DMS79 treated with DMSO at 0.1 percent for 48 hours (cell line): ENCODE measurements at places on chromosomes 1 and 21.
A peak's percentile ranks its signal among the peaks of the same experiment; 100 is the strongest.

DNA sequence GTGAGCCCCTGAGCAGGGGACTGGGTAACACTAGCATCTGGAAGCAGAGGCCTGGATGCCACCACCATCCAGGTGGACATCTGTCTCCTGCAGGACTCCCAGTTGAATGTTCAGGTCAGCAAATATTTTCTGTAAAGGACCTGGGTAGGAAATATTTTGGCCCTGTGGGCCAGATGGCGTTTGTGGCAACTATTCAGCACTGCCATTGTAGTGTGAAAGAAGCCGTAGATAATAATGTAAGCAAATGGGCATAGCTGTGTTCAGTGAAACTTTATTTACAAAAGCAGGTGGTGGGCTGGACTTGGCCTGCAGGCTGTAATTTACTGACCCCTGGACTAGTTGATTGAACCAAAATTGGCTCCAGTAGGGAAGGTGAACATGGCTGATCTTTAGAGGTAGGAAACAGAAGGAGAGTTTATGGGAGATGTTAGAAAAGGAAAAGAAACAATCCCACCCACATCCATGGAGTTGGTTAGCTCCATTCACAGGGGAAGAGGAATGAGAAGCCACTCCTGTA lies 20.0 kb upstream of the CD101 start:
- no peak for DNase-seq

DNA sequence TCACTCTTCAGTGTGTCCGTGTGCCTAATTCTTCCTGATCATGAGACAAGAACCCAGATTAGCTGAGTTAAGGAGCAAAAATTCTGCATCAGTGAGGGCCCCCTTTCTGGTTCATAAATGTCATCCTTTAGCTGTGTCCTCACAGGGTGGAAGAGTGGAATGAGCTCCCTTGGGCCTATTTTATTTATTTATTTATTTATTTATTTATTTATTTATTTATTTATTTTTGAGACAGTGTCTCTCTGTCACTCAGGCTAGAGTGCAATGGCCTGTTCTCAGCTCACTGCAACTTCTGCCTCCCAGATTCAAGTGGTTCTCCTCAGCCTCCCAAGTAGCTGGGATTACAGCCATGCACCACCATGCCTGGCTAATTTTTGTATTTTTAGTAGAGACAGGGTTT lies 131.7 kb downstream of the PATJ start:
- DNase-seq, result no peak

GRCh38 chr1:16175610-16176553 lies 20.0 kb upstream of the EPHA2 start:
- peak; percentile 70 for DNase-seq

DNA sequence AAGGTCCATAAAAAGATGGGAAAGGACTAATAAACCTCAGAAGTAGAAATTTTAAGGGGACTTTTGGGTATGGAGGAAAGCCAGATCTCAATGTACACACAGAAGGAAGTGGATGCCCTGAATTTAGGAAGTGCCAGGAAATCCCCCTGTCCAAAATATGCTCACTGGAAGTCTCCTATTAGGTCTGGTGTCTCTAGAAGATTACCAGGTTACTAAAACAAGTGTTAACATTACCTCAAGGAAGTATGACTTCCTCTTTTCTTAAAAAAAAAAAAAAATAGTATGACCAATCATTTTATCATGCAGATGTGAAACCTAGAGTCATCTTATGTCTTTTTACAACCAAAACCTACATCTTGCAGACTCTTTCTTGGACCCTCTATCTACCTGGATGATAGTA lies 30.7 kb downstream of the CD58 start:
- DNase-seq, result no peak

GRCh38 chr1:160860840-160861505 lies 1.7 kb downstream of the CD244 start:
- DNase-seq, result no peak

DNA sequence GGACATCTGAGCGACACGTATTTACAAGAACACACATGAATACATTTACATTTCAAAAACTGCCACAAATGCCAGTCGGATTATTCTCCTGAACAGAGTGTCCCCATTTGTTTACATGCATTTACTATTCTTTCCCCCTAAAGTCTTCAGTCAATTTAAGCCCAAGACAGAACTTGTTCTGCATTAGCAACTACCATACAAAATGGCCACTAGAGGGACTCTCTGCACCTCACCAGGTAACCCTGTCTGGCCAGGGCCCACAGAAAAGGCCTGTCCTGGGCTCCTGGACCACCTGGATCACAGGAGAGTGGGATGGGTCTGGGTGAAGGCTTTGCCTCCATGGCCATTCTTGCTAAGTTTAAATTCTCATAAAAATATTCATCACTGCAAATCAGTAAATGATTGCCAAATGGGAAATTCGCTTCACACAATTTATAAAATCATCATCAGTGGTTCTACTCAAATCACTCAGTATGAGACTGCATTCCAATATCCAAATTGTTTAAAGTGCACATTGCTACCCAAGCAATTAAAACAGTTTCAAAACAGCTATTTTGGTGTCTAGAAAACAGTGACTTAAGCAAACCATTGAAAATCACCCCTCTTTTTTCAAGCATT lies 12.5 kb upstream of the GUCA2A start:
- peak; percentile 62 for DNase-seq

- DNase-seq, result no peak
Measured at GRCh38 chr1:157279138-157279801, 141.1 kb upstream of the ETV3 start.

GRCh38 chr21:20698585-20698984 lies 299.6 kb upstream of the NCAM2 start:
- DNase-seq, result no peak

DNA sequence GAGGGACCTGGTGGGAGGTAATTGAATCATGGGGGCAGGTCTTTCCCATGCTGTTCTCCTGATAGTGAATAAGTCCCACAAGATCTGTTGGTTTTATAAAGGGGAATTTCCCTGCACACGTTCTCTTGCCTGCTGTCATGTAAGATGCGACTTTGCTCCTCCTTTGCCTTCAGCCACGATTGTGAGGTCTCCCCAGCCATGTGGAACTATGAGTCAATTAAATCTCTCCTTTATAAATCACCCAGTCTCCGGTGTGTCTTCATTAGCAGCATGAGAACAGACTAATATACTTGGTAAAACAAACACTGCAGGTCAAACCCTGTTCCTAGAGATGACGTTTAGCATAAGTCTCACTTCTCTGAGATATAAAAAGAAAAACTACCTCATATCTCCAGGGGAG lies 148.3 kb downstream of the MATN1 start:
- DNase-seq, result no peak

DNA sequence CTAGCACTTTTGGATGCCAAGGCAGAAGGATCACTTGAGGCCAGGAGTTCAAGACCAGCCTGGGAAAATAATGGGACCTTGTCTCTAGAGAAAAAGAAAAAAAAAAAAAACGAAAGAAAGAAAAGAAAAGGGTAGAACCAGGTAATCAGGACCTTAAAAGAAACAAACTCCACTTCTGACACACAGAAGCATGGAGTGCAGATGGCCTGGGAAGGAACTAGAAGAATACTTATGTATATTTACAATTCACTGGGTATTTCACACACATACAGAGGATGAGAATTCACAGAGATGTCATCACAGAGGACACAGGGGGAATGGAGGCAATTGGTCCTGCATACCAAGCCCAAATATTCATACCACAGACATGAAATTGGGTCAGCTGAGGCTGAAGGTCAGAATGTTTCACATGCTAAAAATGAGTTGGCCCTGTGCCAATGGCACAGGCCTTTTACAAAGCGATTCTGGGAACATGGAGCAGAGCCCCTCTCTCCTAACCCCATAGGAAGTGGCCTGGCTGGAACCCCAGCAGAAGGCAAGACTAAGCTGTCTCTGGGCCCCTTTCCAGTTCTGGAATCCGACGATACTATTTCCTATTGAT lies 4.4 kb downstream of the B4GALT3 start:
- DNase-seq, result no peak

DNA sequence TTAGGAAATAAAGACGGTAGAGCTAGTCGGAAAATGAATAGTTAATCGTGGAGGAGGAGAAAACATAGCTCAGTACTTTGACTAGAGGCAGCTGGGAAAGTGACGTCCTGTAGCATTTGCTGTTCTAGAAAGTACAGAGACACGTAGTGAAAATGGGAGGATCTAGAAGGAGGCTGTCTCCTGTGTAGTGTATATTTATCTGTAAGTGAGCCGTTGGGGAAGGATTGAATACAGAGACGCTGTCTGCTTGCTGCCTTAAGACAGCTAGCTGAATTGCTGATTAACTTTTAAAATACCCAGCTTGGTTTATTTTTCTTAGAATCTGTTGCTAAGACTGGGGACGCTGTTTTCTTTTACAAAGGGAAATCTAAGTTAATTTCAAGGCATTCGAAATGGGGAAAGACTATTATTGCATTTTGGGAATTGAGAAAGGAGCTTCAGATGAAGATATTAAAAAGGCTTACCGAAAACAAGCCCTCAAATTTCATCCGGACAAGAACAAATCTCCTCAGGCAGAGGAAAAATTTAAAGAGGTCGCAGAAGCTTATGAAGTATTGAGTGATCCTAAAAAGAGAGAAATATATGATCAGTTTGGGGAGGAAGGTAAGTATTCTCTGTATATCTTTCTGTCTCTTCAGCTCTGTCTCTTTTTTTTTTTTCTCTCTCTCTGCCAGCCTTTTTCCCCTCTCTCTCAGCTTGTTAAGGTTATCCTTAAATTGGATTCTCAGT lies at the start of gene DNAJB4:
Gene DNAJB4, plus strand, starts transcription at position 221 of the 729 bp plus-strand sequence. Its CDS starts 172 bp downstream, at position 393.
- DNase-seq, result no peak

DNA sequence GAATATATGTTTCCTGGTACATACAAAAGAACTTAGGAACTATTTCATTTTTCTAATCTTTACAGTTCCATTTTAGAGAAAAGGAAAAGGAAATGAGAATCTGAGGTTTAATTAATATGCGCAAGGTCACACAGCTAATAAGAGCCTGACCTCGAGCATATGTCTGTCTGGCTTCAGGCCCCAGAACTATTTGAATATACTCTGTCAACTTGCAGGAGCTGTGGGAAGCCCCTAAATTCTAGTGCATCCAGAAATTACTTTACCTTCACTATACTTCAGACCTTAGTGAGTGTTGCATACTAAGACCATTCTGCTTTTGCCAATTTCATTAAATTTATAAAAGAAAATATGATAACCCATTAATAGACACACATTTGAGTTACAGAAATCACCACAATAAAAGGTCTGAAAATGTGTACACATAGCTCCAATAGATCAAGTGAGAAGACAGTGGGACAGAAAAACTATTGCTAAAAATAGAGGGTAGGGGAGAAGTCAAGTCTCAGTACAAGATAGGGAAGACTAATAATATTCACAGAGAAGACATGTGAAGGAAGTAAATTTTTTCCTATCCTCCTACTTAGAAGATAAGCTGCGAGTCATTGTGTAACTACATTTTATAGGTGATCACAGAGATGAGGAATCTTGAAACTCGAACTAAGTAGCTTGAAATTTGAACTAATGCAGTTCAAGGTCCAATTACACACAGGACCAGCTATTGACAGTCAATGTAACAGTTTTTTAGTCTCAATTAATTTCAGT lies 3.8 kb downstream of the RGS13 start:
- DNase-seq, result no peak

DNA sequence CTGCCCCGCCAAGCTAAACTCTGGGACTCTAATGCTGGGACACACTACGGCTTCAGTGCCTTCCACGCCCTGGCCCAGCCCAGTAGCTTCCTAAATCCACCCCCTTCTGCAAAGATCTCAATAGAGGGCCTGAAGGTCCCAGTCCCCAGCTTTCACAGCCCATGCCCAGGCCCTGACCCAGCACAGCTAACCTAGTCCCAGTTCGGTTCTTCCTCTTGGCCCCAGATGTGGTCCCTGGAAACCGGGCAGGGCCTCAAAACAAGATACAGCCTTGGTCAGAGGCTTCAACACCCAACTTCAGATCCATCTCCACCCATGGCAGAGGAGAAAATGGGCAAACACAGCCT lies 646 bp upstream of the PDZK1IP1 start:
- DNase-seq, result no peak

DNA sequence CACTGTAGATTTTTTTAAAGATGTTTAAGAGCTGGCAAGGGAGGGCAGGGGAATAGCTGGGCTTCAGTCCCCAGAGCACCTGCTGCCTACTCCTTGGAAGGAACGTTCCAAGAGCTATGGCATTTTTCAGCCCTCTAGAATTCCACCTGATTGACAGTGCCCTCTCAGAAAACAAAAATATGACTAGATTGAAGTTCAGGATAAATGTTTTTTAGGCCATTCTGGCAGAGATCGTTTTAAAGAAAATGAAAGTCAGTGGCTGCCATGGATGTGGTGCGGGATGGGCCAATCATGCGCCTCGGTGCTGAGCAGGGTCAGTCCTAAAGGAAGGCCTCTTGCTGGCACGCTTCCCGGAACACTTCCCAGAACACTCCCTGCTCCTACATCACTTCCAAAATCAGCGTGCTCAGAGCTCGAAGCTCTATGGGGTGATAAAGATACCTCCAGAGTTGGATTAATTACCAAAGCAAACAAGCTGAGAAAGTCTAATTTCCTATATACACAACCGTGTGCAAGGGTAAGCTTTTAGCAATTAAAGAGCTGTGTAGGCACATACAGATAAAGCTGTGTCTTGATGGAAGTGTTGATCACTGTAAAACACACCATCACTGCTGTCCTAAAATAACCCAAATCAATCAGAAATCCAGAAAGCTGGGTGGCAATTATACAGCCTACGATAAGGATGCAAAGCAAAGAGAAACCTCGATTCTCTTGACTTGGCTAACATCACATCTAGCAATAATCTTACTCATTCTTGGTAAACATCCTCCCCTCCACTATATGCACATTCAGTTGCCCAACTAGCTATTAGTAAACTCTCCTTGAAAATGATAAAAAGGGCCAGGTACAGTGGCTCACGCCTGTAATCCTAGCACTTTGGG lies 34.6 kb downstream of the TGFBR3 start:
- peak; percentile 90 for DNase-seq

GRCh38 chr1:205376739-205377138 lies 20.0 kb upstream of the KLHDC8A start:
- no peak for DNase-seq

GRCh38 chr1:87278825-87279535 lies 49.7 kb upstream of the LMO4 start:
- no peak for DNase-seq

DNA sequence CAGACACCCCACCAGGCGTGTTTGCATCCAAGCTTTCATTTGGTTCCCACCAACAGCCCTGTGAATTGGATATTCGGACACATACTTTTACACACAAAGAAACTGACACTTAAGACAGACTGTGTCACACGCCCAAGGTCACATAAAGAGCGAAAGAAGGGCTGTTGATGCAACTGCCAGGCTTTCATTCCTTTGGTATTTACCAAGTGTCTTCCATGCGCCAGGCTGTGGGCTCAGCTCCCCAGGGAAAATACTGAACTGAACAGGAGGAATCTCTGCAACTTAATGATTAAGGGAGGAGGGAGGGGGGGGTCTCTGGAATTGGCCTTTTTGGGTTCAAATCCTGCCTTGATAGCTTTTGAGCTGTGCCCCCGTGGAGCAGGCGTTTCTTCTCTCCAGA lies 122.8 kb downstream of the ACTL8 start:
- no peak for DNase-seq
